NCI-H1417 treated with DMSO at 0.1 percent for 48 hours (cell line): ENCODE measurements at places on chromosomes 13 and 19.
A peak's percentile ranks its signal among the peaks of the same experiment; 100 is the strongest.

DNA sequence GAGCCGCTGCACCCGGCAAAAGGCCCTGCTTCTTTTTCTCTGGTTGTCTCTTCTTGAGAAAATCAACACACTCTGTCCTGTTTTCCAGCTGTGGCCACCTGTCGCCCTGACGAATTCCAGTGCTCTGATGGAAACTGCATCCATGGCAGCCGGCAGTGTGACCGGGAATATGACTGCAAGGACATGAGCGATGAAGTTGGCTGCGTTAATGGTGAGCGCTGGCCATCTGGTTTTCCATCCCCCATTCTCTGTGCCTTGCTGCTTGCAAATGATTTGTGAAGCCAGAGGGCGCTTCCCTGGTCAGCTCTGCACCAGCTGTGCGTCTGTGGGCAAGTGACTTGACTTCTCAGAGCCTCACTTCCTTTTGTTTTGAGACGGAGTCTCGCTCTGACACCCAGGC is 17.2 kb downstream of the LDLR start:
- DNase-seq = no peak

- no peak for DNase-seq
Observed at GRCh38 chr19:5389353-5389752, 48.7 kb upstream of the PTPRS start.

DNA sequence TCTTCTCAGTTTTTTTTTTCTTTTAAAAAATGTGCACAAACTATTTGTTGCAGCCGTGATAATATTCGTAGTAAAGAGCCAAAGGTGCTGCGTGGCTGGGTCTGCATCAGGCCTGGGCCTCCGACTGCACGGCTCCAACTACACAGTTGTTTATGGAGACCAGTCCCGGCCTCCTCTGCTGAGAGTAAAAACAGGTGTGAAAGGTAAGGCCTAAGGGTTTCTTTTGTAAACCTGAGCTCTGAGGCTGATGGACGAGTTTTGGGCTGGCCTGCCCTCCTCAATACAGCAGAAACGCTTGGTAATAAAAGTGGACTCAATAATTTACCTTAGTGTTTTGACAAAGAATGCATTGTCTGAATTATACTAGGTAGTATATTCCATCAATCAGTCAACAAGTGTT is 3.9 kb downstream of the MBNL2 start:
- DNase-seq = peak; percentile 67

DNA sequence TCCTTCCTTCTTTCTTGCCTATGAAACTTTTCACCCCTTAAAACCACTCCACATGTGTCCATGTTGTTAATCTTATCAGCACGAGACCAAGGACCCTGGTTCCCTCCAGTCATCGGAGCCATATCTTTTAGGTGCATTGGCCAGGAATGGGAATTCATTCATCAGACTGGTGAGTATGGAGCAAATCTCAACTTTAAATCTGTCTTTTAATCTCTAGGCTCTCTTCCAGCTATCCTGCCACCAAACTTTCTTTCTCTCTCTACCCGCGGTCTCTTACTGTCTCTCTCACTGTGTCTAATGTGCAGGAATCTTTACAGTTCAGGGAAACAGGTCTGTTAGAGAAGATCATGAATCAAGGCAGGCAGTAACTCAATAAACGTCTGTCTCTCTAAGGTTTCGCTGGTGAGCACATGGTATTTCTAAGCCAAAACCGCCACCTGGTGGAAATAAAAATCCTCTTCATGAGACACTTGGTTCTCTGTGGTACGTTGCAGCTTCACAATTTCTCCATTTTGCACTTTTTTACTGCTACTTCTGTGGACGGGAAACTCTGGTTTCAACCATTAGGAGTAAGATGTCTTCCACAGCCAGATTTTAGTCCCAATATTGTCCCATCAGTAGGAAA is 16.1 kb downstream of the LGALS16 start:
- no peak for DNase-seq

DNA sequence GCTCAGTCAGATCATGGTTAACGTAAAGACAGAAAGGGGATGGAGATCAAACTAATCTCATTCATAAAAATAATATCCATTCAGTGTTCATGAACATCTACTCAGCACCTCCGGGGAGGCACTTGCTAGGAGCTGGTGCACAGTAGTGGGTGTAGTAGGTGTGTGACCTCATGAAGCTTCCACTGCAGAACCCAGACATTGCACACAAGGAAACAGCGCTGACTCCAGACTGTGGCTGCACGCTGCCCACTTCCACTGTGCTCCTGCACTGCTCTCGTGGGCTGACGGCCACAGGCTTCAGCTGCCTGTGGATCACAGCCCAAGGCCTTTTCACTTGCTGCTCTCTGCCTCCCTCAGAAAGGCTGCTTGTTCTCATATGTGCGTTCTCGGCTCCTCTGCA is 214.4 kb upstream of the ZNF507 start:
- DNase-seq = no peak

GRCh38 chr13:33015791-33016323 is 366 bp upstream of the KL start:
- DNase-seq = no peak

DNA sequence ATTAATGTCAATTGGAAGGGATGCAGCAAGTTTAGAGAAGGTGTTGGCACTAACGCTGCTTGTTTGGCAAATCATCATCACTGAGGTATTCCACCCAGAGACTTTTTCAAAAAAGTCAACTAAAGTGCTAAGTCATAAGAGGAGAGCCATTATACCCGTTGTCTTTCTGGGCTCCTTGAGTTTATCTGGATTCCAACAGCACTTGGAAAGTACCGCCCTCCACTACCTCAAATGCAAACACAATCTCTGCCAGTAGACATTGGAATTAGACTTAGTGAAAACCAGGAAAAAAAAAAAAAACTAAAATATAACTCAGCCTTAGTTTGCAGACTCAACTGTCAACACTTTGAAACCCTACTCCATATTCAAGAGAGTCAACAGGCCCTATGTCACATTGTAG is 266.0 kb downstream of the ITGBL1 start:
- DNase-seq = no peak

DNA sequence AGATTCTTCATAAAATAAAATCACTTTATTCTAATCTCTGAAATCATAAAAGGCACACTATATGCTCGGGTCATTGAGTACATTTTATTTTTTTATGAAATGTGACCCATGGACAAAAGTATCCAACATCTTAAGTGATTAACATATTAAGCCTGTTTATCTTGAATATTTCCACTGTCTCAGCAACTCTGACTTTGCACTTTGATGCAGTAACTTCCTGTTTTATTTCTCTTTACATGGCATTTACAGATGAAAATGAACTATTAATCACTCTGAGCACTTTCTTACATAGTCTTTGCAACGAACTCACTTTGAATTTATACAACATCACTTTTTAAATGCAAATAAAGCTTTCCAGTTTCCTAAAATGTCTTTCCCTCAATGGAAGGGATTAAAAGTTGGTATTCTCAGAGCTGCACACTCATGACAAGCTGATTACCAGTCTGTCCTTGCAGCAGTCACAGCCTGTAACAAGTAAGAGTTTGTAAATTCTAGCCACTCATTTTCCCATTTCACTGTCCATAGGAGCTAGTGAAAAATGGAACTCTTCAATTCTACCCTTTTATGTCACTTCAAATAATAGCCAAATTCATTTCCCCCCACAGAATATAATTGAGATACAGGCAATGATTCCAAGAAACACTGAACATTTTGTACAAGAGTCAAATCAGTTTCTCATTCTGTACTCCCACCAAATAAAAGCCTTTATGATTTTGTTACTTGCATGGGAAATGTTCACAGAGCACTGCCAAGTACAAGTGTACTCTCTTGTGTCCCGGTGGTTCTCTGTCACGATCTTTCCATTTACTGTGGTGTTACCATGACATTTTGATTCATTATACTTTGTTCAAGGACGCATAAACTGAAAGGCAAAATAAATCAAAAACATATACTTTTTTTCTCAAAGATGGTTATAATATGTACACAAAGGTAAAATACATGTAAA is 1968.9 kb downstream of the PCDH9 start:
- no peak for DNase-seq

- no peak for DNase-seq
Observed at GRCh38 chr13:25501231-25501630, 129.5 kb downstream of the ATP8A2 start.

DNA sequence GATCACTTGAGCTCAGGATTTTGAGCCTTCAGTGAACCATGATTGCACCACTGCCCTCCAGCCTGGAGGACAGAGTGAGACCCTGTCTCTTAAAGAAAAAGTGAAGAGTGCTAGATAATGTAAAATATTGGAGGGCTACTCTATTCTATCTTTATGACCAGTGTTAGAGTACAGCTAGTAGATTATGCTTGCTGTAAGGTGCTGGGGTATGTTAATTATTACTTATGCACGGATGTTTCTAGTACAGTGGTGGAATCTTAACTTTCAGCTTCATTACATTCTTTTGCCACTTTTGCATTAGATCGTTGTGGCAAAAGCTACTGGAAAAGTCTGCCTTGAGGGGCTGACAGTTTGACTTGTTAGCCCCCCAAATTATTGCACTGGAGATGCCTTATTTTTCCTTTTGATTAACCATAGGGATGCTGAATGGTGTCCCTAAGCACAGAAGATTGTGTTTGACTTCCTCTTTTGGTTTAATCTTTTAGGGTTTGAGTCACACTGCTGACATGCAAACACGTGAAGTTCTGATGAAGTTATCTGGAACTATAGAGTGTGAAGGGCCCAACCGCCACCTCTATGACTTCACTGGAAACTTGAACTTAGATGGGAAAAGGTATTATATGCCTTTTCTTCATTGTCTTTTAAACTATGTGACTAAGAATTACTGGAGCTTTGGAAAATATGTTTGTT is 169.8 kb downstream of the ATP8A2 start:
- DNase-seq = no peak

DNA sequence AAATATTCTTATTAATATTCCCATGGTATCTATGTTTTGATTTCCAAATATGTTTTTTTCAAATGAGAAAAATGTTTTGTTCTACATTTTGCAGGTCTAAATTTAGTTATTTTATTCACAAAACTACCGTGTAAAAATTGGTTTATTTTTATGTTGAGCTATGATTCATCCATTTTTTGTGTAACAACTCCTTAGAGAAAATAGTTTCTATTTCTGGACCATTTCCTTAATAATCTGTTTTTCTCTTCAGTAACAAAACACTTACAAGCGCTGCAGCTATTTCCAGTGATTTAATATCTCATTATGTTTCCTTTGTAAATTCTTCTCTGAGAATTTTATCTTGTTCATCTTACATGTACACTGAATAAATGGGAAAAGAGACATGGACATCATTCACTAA is 550.7 kb upstream of the SLITRK5 start:
- no peak for DNase-seq

DNA sequence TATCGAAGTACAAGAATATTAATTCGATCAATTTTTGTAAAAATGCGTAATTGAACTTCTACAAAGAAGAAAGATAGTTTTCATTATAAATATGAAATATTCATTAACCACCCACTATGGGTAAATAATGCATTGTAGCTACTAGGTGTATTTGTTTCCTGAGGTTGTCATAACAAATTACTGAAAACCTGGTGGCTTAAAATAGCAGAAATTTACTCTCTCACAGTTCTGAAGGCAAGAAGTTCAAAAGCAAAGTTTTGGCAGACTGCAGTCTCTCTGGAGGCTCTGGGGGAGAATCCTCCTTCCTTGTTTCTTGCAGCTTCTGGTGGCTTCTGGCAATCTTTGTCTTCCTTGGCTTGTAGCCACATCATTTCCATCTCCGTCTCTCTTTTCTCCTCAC is 99.2 kb upstream of the MIR17HG start:
- no peak for DNase-seq
